ENCODE measurements at places on chromosomes 1 and 21.

- peak; percentile 88 for DNase-seq
Observed at GRCh38 chr1:23555986-23556634, 3.2 kb downstream of the ID3 start.

DNA sequence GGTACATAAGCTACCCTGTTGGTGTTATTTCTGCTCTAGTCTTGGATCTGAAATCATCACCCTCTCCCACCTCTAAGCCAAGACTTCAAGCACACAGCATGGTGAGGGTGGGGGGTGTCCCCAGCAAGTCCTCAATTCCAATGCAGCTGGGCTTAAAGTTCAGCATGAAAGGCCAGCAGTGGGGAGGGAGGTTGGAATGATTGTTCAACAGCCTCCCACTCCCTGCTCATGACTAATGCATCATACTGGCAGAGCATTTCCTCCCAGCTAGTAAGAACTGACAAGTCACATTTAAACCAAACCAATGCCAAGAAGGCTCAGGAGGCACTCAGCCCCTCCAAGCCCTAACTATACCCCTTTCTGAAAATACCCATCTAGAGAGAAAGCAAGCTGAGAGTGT, 50.1 kb downstream of the TIAM1 start:
- DNase-seq = peak; percentile 77

DNA sequence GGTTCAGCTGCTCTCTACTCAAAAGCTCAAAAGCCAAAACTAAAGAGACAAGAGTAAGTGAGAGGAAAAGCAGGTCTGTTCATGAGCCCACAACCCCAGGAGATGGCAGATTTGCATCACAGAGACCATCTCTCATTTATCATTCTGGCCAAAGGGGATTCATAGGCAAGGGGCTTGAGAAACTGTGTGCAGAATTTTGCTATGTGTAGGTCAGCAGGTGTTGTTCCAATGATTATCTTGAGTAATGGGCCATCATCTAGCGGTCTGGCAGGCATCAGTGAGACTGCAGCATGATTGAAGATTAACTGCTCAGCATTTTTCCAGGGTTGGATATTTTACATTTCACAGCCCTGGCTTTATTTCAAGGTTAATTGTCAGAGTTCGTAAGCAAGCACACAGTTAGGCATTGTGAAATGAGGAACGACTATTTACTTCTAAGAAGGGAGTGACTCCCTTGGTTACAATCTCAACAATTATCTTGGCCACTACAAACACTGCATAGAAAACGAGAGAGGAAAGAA, 1204.6 kb upstream of the TMPRSS15 start:
- no peak for DNase-seq

- DNase-seq = no peak
Observed at GRCh38 chr1:219703368-219703639, 90.4 kb upstream of the ZC3H11B start.

GRCh38 chr1:225152061-225152460, 222.6 kb downstream of the DNAH14 start:
- DNase-seq = no peak

- no peak for DNase-seq
Observed at GRCh38 chr1:17892225-17892624, 137.1 kb downstream of the ACTL8 start.

DNA sequence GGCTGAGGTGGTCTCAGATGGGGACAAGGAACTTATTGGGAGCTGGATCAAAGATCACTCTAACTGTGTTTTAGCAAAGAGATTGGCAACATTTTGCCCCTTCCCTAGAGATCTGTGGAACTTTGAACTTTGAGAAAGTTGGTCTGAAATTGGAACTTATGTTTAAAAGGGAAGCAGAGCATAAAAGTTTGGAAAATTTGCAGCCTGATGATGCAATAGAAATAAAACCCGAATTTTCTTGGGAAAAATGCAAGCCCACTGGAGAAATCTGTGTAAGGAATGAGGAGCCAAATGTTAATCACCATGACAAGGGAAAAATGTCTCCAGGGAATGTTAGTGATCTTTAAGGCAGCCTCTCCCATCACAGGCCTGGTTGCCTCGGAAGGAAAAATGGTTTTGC, 17.2 kb downstream of the CFH start:
- DNase-seq = no peak

- peak; percentile 92 for DNase-seq
Observed at GRCh38 chr21:33434770-33435360, 31.7 kb downstream of the IFNGR2 start.

DNA sequence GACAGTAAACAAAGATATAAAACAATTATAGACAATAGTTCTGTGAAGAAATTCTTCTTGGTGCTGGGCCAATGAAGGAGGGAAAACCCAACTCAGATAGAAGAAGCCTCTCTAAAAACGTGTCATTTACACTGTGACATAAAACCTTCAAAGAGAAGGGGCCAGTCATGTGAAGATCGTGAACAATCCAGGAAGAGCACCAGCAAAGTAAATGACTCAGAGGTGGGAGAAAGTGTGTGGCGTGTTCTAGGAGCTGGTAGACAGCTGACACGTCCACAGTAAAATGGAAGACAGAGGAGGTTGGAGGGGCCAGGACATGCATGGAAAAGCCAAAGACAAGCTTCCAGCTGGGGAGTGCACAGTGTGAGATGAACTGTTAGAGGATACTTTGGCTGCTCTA, 143.6 kb downstream of the VAV3 start:
- peak; percentile 2 for DNase-seq

Measured in ELR (cell line).